GM06990 (cell line): ENCODE measurements at places on chromosomes 6 and 20.

DNA sequence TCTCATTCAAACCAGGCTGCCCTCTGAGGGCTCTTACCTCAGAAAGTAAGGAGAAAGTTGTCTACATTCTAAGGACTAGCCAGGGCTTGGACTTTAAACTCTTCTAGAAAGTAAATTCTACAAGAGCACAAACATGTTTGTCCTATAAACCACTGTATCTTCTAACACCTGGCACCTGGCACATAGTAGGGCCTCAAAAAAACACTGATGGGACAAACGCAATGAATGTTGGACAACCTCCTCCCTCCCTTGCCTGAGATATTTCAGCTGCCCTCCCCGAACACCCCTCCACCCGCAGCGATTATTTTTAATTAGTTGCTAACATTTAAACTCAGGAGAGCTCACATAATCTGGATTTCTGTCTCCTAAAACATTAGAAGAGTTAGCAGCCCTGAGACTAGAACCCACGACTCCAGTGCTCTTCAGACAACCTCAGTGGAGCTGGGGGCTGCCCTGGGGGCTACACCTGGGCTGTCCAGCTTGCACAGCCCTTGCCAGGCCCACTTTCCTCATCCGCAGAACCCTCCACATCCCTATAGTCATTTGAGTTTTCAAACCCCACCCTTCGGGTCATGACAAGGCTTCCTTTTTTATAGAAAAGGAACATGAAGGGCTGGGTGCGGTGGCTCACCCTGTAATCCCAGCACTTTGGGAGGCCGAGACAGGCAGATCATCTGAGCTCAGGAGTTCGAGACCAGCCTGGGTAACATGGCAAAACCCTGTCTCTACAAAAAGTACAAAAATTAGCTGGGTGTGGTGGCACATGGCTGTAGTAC is 4.9 kb downstream of the HCK start:
- DNase-seq: no peak

DNA sequence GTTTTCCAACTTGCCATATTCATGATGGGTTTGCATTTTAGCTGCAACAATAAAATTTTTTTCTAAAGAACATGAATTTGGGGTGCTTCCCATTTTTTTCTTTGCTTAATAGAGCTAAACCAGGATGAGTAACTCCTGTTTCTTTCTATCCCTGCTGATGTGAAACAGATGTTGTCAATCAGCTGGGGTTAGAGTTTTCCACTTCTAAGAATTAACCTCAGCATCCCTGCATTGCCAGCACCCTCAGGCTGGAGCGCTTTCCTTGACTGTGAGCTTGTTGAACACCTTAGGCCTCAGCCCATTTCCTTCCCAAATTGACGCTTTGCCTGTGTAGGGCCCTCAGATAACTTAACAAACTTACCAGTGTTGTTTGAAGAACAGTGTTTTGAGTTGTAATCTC is 74.5 kb downstream of the PTPN1 start:
- DNase-seq: no peak

DNA sequence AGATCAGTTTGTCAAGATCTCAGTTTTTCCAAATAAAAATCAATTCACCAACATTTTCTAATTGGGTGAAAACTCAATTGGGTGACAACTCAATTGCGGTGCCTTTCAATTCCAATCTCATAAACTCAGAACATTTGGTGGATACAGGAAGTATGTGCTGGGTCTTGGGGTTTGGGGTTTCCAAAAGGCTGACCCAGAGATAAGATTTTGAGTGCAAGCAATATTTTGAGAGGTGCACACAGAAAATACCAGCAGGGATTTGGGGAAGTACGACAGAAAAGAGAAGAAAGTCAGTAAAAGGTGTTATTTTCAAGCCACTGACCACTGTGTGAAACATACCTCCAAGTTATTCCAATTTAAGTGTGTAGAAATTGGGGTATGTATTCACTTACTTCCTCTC is 258.0 kb downstream of the PHACTR1 start:
- no peak for DNase-seq

- no peak for DNase-seq
These were observed 220.4 kb upstream of the JARID2 start for GRCh38 chr6:15025446-15025845.

- no peak for DNase-seq
These were observed 40.1 kb upstream of the TMEM181 start for GRCh38 chr6:158519761-158520160.

DNA sequence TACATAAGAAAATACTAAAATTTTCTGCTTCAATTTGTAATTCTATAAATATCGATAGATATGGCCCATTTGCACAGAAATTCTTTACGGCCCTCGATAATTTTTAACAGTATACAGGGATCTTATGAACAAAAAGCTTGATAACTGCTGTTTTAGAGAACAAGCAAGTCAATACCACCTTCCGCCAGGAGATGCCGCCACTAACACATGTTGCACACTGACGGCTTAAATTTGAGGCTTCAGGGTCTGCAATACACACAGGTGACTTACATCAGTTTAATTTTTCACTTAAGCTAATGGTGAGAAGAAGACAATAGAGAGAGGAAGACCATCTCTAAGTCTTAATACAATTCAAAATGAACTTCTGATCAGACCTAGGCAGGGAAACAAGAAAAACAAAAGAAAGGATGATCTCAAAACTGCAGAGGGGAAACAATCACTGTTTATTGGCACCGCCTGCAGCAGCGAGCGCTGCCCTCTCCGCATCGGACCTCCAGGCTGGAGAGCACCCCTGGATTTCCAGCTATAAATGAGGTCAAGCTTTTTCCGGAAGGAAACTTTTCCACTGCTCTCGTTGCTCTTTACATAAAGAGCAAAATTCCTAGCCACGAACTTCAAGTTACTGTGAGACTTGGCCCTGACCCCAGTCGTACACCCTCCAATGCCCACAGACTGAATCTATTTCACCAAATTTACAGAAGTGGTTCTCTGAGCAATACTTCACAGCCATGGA is 53.9 kb downstream of the OTOR start:
- no peak for DNase-seq

DNA sequence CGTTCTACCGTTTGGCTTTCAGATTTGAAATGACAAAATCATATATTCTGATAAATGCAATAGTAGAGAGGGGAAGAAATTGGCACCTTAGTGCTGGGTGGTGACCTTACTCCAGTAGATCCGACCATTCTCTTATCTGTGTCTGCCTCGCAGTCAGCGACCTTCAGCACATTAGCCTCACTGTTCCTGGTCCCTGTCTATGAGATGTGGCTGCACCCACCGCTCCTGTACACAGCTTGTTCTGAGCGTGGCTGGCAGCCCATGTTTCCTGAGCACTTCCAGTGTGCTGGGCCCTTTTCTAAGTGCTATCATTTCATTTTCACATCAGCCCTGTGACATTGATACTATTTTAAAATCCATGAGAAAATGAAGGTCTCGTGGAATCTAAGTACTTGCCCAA is 138.1 kb downstream of the TMEM242 start:
- DNase-seq: no peak

GRCh38 chr6:85472744-85473143 is 22.9 kb downstream of the NT5E start:
- DNase-seq: no peak

- no peak for DNase-seq
These were observed 422.5 kb upstream of the OPRM1 start for GRCh38 chr6:153616506-153616905.

DNA sequence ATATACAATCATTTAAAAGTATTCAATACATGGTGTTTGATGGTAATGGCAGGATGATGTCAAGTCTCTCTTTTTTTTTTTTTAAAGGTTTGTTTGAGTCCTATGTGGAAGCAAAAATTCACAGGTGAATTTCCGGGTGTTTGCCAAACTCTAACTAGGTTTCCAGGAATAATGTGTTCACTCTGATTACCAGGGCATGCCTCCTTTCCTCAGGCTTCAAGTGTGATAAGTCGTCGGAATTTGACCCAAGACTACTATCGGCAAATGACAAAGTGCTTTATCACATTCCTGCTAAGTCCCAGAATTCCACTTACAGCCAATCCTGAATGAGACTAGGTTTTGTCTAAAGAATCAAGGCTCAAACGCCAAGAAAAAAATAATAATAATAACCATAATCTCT is 7.3 kb downstream of the OARD1 start:
- DNase-seq: no peak

DNA sequence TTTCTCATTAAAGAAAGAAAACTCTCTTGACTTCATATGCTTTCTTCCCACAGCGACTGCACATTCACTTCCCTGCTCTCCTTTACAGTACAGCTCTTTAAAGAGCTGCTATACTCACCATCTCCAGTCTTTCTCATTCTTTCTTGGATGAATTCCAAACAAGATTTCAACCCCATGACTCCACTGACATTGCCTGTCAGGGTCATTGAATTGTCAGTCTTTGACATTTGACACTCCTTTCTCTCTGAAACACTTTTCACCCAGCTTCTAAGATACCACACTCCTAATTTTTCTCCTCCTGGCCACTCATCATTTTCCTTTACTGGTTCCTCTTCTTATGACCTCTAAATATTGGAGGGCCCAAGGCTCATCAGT is 811 bp upstream of the ARMH2 start:
- DNase-seq: no peak

DNA sequence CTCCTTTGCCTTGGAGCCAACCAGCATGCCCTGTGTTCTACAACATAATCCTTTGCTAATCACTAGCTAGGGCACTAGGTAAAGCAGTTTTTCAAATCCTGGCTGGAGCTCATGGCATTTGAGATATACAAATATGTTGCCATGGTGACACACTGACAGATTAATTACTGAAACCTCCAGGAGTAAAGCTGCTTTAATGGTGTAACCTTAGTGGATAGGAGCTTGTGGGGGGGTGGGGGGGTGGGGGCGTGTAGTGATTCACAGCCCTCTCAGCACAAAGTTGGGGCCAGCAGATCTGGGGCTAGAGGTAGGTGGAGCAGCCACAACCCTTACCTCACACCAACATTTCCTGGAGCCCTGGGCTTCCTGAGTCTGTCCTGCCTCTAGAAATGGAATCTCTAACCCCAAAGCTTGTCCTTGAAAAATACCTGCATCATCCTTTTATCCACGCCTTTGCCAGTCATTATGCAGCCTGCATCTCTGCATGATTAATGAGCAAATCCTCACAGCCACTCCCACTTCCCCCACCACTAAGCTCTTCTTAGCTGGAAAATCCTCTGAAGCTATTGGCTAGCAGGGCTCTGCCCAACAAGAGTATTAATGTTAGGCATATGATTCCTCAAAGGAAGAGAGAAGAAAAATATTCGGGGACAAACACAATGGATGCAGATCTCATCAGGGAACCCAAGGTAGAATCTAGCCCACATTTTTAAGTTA is 84.5 kb upstream of the PRND start:
- DNase-seq: no peak

DNA sequence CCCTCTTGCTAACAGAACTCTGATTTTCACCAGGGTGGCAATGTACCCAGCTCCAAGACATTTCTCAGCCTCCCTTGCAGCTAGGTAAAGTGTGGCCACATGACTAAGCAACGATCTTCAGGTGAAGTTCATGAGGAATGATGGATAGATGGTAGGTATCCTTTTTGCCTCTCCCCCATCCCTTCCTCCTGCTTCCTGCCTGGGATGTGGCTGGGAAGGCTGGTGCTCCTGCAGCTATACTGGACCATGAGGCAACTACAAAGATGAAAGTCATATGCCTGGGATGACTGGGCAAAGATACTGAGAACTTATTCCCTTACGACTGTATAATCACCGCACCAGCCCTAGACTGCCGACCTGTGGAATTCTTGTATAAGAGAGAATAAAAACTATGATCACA is 13.4 kb downstream of the ZNF335 start:
- no peak for DNase-seq

- peak; percentile 50 for DNase-seq
These were observed 113.6 kb upstream of the SLC22A16 start for GRCh38 chr6:110589865-110590513.

GRCh38 chr20:6765469-6766058 is 1.9 kb upstream of the BMP2 start:
- no peak for DNase-seq

DNA sequence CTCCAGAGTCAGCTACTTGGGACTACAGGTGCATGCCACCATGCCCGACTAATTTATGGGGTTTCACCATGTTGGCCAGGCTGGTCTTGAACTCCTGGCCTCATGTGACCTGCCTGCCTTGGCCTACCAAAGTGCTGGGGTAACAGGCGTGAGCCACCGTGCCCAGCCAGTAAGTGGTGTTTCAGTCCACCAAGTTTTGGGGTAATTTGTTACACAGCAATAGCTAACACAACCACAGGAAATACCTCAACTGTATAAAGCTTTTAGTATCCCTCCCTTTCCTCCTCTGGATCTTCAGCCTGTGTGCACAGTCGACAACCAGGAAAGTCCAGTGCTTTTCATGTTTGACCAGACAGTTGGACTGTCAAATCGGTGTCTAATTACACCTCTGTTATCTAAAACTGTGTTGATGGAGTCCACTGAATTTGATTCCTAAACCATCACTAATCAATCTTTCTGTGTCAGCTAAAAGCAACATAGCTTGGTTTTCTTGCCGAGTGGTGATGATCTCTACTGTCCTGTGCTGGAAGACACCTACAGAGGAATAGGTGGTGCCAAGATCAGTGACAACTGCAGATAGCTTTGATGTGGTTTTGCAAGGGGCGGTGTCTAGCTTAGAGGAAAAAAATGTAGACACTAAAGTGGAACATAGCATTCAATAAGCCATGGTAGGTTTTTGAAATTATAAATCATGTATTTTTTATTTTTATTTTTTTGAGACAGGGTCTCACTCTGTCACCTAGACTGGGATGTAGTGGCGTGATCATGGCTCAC is 22.2 kb upstream of the ZBTB2 start:
- no peak for DNase-seq

GRCh38 chr20:40189621-40190020 is 499.4 kb downstream of the MAFB start:
- no peak for DNase-seq

DNA sequence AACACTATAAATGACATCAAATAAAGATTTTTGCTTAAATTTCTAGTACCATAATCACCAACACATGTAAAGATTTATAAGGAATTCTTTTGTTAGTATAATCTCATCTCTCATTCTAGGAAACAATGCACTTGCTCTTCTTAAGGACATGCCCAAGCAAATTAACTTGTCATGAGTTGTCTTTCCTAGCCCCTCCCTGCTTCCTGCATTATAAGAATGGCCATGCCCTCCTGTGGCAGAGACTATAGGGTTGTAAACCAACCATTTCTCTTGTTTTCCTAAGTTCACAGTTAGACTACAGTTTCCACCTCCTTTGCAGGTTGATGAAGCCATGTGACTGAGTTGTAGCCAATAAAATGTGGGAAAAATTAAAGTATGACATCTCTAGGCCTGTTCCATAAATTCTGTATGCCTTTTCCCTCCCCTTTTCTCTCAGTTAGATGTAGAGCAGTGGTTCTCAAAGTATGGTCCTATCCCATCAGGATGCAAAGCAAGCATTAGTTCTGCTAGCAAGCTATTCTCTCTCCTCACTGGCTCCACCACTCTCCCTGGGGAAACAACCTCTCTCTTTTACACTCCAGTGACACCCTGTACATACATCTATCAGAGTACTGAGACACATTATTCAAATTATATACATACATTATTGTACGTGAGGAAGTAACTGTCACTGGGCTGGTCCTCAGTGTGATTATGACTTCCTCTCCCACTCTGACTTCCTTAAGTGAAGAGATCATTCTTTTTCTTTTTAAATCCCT is 295.0 kb downstream of the PKHD1 start:
- no peak for DNase-seq
